ENCODE measurements at places on chromosomes 7 and 10.
A peak's percentile ranks its signal among the peaks of the same experiment; 100 is the strongest.

GRCh38 chr7:76310102-76310957, 7.9 kb downstream of the HSPB1 start:
- DNase-seq, result no peak

DNA sequence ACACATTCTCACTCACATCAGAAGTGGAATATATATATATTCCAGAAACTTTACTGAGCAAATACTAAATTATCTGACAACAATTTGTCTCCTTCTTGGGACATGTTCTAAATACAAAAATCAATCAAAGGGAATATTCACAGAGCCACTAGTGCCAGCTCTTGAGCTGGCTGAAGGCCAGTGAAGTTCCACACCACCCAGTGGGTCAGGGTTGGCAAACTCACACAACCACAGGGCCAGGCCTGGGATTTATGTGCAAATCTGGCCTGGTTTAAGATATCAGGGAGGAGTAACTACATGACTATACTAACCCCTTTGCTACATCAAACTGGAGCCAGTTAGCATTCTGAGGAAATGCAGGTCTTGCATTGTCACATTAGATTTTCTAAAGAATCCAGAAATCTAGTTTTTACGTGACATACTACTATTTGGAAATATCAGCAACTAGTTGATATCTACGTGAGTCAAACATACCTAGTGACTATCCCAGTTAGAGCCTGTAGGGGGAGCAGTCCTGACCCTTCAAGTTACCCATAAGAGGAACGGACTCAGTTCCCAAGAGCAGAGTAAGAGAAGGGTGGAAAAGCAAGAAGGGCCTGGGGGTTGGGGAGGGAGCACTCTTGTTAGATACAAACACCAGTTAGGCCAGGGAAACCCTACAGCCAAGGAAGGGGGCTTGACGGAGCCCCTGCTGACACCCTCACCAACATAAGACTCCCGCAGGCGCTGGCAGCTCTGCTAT, 600.4 kb downstream of the KCNMA1 start:
- DNase-seq, result peak; percentile 12

- no peak for DNase-seq
Measured at GRCh38 chr10:23718946-23719345, 280.1 kb downstream of the OTUD1 start.

DNA sequence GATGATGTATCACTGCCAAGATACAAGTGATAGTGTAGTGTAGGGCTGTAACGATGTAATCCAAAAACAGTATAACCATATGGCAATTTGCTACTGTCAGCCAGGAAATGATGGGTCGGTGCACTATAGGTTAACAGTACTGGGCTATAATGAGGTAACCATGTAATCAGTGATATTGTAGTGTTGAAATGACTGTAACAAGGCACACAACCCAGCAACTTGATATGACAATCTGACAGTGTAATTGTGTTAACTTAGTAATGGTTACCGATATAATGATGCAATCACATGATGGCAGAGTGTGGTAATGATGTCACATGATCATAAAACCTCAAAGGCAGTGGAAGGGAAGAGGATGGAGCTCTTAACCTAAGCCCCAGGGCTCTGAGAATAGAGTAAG, 73.8 kb upstream of the SLF2 start:
- DNase-seq, result no peak

DNA sequence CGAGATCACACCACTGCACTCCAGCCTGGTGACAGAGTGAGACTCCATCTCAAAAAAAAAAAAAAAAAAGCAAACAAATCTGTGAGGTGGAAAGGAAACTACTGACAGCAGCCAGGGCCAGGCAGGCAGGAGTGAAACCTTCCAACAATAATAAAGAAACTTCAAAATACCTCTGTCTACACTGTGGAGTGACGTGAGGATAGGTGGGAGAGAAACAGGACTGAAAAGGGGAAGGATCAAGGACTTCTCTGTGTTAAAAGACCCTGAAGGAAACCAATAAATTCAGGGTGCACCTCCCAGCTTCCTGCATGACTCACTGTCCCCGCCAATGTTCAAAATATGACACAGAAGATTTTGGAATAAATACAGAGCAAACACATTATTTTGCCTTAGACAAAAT, 82.9 kb downstream of the KIAA1549 start:
- no peak for DNase-seq

- no peak for DNase-seq
Measured at GRCh38 chr7:48971173-48971572, 46.8 kb downstream of the CDC14C start.

DNA sequence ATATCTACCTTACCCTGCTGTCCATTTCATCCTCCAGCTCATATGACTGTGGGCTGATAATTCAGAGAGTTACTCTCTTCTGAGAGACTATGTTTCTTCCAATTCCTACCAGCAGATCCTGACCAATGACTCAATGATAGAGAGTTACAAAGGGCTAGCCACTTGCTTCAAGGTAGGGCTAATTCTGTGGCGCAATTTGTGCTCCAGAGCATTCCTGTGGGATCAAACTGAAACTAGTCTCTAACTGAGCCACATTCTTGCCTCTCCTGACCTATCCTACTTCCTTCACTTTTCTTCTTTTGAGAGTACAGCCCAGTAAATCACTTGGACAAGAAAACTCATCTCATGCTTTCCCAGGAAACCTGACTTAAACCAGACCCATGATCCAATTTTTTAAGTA, 17.9 kb upstream of the ASZ1 start:
- DNase-seq, result peak; percentile 38

- DNase-seq, result peak; percentile 73
Measured at GRCh38 chr10:69715156-69715898, 85.3 kb downstream of the FAM241B start.

GRCh38 chr7:149229526-149229925, 9.9 kb upstream of the ZNF212 start:
- no peak for DNase-seq

- DNase-seq, result peak; percentile 47
Measured at GRCh38 chr10:28077889-28078288, 79.0 kb upstream of the ODAD2 start.

GRCh38 chr7:128807191-128807590, 15.4 kb downstream of the CCDC136 start:
- DNase-seq, result no peak

DNA sequence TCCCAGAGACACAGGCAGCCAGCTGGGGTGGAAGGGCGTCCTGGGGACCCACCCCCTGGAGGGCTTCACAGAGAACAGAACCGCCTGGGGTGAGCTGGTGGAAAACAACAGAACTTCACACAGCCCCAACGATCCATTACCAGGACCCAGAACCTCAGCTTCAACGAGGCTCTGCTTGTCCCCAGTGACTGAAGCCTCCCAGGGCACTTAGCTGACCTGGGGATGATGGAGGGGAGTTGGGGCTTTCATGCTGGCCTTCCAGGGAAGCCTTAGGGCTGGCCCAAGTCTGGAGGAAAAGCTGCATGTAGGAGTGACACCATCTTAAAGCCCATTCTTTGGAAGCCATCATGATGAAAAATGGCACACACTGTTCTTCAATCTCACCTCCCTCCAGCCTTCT, 300.2 kb downstream of the WDR37 start:
- DNase-seq, result no peak

DNA sequence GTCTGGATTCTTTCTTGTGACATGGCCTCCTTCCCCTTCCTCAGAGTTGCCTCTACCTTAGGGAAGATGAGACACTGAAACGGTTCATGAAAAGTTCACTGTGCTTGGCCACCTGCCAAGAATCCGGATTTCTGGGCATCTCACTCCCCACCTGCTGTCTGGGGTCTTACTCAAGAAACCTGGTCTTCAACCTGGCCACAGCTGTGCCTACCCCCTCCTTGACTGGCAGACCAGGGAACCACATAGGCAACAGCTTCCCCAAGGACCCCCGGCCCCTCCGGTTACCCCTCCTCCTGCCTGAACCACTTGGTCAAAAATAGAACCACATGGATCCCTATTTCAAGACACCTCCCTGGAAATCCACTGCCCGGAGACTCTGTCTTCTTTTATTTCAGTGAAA, 58.7 kb upstream of the NANOS1 start:
- DNase-seq, result peak; percentile 20

DNA sequence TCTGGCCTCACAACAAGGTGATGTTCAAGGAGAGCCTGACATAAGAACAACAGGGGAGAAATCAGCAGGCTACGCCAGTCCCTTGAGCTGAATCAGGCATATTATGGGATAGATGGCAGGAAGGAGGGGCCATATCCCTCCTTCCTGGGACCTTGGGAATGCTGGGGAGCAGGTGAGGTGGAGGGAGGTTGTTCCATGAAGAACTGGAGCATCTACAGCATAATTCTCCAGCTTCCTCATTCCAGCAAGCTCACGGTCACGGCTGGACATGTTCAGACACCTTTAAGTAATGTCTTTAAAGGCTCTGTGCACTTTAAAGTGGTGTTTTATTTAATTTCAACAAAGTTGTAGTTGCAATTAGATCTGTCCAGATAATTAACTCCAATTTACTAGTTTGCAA, 780.5 kb downstream of the TYW1 start:
- DNase-seq, result no peak

DNA sequence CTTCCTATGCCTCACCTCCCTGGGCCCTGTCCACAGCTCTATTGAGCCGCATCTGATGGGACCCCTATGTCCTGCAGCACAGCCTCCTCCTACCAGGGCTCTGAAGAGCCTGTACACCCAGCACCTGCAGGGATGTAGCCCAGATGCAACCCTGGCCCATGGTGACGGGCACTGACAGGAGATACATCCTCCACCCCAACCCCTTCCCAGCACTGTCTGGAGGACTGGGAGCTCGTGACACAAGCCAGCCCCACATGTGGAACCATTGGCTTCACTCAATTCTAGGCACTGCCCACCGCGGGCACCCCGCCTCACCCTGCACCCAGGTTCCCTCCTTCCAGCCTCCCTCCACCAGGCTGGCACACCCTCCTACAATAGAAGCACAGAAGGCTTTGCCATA, 2.6 kb upstream of the GRB10 start:
- DNase-seq, result no peak

GRCh38 chr10:122587098-122587760, 26.7 kb downstream of the DMBT1 start:
- DNase-seq, result no peak

DNA sequence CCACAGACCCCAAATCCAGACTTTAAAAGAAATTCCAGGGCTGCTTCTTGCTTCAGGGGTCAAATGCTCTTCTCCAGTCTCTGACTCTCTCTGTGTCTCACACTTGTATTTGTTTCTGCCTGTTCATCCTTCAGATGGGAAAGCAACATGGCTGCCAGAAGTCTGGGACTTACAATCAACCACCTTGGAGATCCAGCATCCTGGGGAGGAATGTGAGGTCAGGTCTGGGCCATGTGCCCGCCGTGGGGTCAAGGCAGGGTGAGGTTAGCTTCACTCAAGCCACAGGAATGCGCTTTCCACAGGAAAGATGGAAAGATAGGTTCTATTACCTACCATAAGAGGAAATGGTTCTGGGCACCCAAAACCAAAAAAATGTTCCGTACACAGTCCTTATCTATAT, 34.3 kb upstream of the NPVF start:
- DNase-seq, result peak; percentile 24

DNA sequence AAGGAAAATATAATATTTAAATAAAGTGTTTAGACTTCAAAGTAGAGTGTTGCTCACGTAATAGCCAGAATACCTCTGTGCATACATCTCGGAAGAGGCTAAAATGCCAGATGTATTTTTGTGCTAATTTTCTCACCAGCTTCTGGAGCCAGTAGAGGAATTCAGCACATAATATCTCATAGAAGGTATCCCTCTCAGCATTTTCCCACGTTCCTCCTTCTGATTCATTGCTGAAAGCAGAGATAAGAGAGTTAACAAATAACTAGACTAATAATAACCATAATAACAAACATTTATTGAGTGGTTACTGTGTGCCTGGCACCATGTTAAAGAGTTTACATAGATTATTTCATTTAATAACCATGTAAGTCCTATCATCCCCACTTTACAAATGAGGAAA, 123.6 kb downstream of the VTI1A start:
- DNase-seq, result no peak

GRCh38 chr7:108203537-108203936, 73.4 kb upstream of the LAMB4 start:
- DNase-seq, result no peak

DNA sequence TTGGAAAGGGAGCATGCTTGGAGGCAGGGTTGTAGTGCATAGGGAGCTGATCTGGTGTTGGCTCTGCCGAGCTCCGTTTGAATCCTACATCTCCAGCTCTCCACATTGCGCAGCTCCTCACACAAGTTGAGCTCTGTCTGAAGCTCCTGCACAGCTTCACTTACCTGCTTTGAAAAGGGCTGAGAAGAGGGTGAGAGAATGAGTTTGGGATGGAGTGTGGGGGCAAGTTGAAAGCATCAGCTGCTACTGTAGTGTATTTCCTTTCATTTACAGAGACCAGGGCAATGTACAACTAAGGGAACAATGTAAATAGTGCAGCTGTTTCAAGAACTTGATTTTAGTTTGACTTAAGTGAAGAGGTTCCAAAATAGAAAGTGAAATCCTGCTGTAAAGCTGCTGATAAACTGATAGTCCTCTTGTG, 88.5 kb downstream of the VTI1A start:
- DNase-seq, result no peak

DNA sequence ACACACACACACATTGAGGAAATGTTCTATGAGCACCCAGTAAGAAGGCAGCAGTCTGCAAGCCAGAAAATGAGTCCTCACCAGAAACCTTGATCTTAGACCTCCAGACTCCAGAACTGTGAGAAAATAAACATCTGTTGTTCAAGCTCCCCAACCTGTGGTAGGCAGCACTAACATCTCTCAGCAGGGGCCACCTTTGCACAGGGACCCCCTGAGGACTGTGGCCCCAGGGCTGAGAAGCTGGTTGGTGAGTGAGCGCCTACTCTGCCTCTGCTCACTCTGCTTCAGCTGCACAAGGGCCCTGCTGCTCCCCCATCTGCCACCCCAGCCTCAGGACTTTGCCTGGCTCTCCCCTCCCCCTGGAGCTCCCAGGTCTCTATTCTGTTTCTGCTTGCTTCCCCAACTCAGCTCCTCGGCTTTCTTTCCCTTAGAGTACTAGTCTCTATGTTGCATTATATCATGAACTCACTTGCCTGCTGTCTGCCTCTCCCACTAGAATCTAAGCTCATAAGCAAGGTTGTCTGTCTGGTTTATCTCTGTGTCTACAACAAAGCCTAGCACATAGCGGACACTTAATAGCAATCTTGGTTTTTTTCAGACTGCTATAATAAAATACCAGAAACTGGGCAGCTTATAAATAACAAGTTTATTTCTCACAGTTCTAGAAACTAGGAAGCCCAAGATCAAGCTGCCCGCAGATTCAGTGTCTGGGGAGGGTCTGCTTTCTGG, 40.4 kb upstream of the PRLHR start:
- no peak for DNase-seq

GRCh38 chr7:118195837-118196474, 12.0 kb downstream of the LSM8 start:
- DNase-seq, result peak; percentile 67

DNA sequence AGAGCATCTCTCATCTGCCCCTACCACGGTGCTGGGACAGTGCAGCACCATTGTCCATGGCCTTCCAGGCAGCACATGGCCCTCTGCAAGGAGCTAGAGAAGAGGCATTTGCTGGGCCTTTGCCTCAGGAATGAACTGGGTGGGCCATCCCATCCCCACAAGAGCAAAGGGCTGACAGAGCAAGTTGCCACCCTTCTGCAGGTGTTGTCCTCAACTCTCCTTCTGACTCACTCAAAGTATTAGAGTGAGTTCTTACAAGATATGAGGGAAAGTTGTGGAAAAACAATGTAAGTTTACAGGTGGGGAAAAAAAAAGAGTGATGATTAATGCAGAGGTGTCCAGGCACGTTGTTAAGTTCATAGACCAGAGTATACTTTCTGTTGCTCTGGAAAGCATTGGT, 261.2 kb downstream of the SKIDA1 start:
- DNase-seq, result no peak

GRCh38 chr10:51302316-51302715, 228.0 kb downstream of the PRKG1 start:
- DNase-seq, result no peak

Measured in iris pigment epithelial cell (primary cell).